Activated naive CD8-positive, alpha-beta T cell treated with anti-CD3 and anti-CD28 coated beads for 36 hours (primary cell): ENCODE measurements at places on chromosomes 6 and 20.

GRCh38 chr20:8489094-8489883 lies 357.2 kb downstream of the PLCB1 start:
- no peaks in the 10 kb centered on the region for H3K27me3 ChIP-seq
- no peak overlapping the region for H3K4me3 ChIP-seq
- H3K4me1 ChIP-seq: no peaks in the 10 kb centered on the region
- no peak for DNase-seq
- no peak overlapping the region for H3K27ac ChIP-seq

DNA sequence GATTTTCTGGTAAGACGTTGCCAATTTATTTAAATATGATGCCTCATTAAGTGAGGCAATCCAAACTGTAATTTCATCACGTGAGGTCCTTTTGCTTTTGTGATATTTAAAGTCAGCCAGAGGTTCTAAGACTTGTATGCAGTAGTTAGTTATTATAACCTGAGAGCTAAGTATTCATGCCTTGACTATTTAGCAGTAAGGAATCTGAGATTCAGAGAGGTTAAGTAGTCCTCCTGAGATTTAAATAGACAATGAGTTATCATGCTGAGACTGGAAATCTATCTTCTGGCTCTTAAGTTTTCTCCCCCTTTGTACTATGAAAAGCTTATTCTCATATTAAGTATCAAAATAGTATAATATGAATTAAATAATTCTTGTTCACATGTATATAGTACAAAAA lies 158.0 kb downstream of the UTRN start:
- DNase-seq: no peak
- peaks cover 41% of the 10 kb centered on the region for H3K36me3 ChIP-seq
- H3K4me1 ChIP-seq: peaks cover 3% of the 10 kb centered on the region
- H3K4me3 ChIP-seq: no peak overlapping the region
- H3K27me3 ChIP-seq: no peaks in the 10 kb centered on the region
- no peak overlapping the region for H3K27ac ChIP-seq

DNA sequence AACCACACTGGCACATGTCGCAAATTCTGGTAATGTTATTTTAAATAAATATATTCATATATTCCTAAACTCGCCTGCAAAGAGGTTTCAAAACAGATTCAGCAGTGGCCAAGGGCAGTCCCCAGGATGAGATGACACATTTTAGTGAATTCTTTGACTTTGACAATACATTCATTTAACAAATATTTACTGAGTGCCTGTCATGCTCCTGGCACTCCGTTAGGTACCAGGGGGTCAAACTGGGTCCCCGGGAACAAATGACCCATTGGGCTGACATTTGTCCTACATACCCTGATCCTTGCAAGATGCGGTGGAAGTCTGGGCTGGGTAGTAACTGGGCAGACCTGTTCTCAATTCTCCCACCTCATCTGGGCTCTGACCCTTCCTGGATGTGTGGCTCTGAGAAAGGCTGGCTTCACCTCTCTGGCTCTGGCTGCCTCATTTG lies 74.9 kb downstream of the FYN start:
- peaks cover 89% of the 10 kb centered on the region for H3K4me1 ChIP-seq
- no peak overlapping the region for H3K4me3 ChIP-seq
- H3K27ac ChIP-seq: peak overlapping the region; percentile 76
- no peaks in the 10 kb centered on the region for H3K27me3 ChIP-seq

DNA sequence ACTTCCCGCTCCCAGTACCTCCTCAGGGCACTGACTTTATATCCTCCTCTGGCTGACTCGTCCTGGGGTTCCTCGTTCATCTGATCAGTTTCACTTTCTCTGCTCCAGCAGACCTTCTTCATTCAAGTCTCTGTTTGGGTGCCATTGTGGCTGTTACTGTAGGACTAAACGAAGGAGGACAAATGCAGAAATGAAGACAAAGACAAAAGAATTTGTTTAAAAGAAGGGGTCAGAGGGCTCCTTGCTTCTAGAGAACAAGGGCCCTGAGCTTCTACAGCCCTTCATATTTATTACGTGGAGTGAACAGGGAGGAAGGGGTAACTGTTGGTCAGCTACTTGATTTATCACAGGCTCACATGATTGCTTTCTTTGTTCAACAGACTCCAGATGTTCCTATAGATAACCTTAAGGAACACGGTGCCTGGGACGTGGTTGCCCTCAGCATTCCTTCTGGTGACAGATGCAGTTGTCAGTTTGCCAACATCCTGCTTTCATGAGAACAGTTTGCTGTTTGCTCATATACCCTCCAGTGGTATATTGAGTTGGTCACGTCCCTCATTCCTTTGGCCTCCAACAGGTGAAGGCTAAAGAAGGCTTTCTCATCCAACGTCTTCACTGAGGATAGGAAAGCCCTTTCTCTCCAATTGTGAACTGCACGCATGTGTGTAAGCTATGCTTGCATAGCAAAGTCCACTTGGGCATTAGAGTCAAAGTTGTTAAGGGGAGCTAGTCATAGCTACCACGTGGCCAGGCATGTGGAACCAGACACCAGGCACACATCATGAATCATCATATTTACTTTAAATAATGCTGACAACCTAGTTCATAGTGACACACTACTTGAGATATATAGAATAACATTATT lies 69.1 kb upstream of the BTN3A2 start:
- H3K27me3 ChIP-seq: no peaks in the 10 kb centered on the region
- H3K27ac ChIP-seq: no peak overlapping the region
- DNase-seq: no peak
- H3K4me1 ChIP-seq: peaks cover 23% of the 10 kb centered on the region
- no peak overlapping the region for H3K4me3 ChIP-seq

DNA sequence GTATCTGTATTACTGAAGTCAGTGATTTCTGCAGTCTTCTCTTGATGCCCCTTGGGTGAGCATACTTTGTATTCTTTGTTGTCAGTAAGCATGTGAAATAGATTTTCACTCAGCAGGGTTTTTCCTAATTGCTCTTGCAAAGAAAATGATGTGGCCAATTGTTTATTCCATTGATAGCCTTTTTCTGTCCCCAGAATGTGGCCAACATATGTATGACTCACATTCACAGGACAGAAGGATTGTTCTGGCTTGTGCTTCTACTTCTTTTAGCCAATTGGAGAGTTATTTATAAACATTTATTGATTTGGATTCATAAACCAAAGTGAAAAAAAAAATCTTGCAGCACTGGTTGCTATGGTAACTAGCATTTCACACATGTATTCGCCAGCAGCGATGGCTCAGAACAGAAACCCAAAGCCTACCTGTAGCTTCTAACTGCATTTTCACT lies 54.4 kb upstream of the RBM24 start:
- no peaks in the 10 kb centered on the region for H3K36me3 ChIP-seq
- H3K4me3 ChIP-seq: no peak overlapping the region
- H3K27me3 ChIP-seq: peaks cover 13% of the 10 kb centered on the region

- no peak overlapping the region for H3K27ac ChIP-seq
- peaks cover 31% of the 10 kb centered on the region for H3K4me1 ChIP-seq
Measured at GRCh38 chr6:37891072-37891471, 71.5 kb downstream of the ZFAND3 start.

GRCh38 chr20:21259346-21259745 lies 43.8 kb upstream of the XRN2 start:
- H3K4me3 ChIP-seq: no peak overlapping the region
- H3K36me3 ChIP-seq: no peaks in the 10 kb centered on the region
- H3K27ac ChIP-seq: no peak overlapping the region
- H3K27me3 ChIP-seq: peaks cover 4% of the 10 kb centered on the region
- H3K4me1 ChIP-seq: no peaks in the 10 kb centered on the region
- DNase-seq: no peak

DNA sequence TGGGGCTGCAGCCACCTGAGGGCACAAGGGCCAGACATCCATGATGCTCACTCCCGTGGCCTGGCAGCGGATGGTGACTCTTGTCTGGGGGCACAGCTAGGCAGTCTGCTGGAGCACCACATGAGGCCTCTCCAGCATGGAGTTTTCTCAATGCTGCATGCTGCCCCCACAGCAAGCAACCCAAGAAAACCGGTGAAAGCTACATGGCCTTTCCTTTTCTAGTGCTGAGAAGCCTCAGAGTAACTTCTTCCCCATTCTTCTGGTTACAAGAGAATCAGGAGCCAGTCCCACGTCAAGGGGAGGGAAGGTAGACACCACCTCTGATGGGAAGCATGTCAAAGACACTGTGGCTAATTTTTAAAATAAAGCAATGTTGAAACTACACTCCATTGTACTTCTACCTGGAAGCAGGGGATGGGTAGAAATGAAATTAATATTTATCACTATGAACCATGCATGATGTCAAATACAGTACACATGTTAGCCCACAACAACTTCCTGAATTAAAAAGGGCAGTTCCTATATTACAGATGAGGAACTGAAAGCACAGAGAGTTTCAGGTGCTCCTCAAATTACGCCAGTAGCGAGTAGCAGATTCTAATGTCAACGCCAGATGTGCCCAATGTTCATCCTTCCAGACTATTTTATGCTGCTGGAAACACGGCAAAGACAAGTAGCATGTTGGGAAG lies 101.5 kb downstream of the LAMP5 start:
- H3K27me3 ChIP-seq: peaks cover 15% of the 10 kb centered on the region
- H3K4me1 ChIP-seq: no peaks in the 10 kb centered on the region
- H3K36me3 ChIP-seq: no peaks in the 10 kb centered on the region
- no peak overlapping the region for H3K27ac ChIP-seq
- H3K4me3 ChIP-seq: no peak overlapping the region

GRCh38 chr6:159089909-159090308 lies 45.1 kb upstream of the TAGAP start:
- no peak overlapping the region for H3K4me3 ChIP-seq
- DNase-seq: no peak
- H3K36me3 ChIP-seq: peaks cover 20% of the 10 kb centered on the region

GRCh38 chr6:90338409-90338808 lies 41.8 kb upstream of the BACH2 start:
- no peaks in the 10 kb centered on the region for H3K4me1 ChIP-seq
- H3K36me3 ChIP-seq: peaks cover 19% of the 10 kb centered on the region
- H3K27me3 ChIP-seq: no peaks in the 10 kb centered on the region
- H3K4me3 ChIP-seq: no peak overlapping the region

DNA sequence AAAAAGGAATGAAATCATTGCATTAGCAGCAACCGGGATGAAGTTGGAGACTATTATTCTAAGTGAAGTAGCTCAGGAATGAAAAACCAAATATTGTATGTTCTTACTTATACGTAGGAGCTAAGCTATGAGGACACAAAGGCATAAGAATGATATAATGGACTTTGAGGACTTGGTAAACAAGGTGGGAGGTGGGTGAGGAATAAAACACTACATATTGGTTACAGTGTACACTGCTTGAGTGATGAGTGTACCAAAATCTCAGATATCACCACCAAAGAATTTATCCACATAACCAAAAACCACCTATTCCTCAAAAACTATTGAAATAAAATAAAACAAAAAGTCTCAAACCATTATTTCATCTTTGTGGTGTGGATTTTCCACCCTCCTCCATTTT lies 593.5 kb downstream of the TENT5A start:
- H3K27me3 ChIP-seq: no peaks in the 10 kb centered on the region
- H3K36me3 ChIP-seq: no peaks in the 10 kb centered on the region
- no peak overlapping the region for H3K27ac ChIP-seq
- no peak for DNase-seq
- no peaks in the 10 kb centered on the region for H3K4me1 ChIP-seq

DNA sequence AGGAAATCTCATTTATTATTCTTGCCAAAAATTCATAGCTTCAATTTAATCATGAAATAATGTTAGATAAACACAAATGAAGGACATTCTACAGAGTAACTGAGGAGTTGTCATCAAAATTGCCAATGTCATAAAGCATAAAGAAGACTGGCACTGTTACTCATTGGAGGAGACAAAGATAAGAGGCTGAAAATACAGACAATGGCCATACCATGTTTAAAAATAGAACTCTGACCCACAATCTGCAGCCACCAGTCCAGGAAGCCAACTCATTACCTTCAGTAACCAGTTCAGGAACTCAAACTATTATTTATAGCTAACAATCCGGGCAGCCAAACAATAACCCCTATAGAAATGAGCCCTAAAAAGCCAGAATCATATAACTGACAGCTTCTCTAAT lies 795.6 kb downstream of the TENT5A start:
- no peak overlapping the region for H3K4me3 ChIP-seq
- no peaks in the 10 kb centered on the region for H3K4me1 ChIP-seq
- no peak overlapping the region for H3K27ac ChIP-seq

DNA sequence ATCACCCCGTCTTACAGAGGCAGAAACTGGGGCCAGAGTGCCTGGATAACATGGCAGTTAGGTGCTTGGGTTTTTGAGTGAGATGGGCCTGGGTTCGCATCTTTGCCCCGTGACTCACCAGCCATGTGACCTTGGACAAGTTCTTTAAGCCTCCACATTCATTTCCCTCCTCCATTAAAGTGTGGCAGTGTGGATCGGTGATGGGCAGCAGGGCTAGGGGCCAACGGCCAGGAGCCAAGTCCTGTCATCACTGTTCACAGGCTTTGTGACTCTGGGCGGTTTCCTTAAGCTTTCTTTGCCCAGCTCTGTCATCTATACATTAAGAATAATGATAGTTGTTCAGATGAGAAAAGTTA lies 85.5 kb upstream of the PMEPA1 start:
- H3K27ac ChIP-seq: no peak overlapping the region
- no peaks in the 10 kb centered on the region for H3K36me3 ChIP-seq
- no peak overlapping the region for H3K4me3 ChIP-seq
- DNase-seq: no peak

DNA sequence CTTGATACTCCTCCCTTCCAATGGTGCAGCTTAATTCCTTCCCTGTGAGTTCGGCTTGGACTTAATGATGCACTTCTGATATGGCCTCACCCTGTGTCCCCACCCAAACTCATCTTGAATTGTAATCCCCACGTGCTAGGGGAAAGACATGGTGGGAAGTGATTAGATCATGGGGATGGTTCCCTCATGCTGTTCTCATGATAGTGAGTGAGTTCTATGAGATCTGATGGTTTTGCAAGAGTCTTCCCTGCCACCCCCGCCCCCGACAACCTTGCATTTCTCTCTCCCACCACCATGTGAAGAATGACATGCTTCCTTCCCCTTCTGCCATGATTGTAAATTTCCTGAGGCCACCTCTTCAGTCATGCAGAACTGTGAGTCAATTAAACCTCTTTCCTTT lies 50.3 kb upstream of the HLA-G start:
- H3K27me3 ChIP-seq: peaks cover 30% of the 10 kb centered on the region
- DNase-seq: no peak
- H3K36me3 ChIP-seq: no peaks in the 10 kb centered on the region
- H3K4me3 ChIP-seq: no peak overlapping the region

GRCh38 chr6:122704066-122704465 lies 75.5 kb upstream of the FABP7 start:
- H3K4me1 ChIP-seq: no peaks in the 10 kb centered on the region
- H3K36me3 ChIP-seq: no peaks in the 10 kb centered on the region
- no peak for DNase-seq
- peaks cover 11% of the 10 kb centered on the region for H3K27me3 ChIP-seq
- H3K27ac ChIP-seq: no peak overlapping the region
- no peak overlapping the region for H3K4me3 ChIP-seq

DNA sequence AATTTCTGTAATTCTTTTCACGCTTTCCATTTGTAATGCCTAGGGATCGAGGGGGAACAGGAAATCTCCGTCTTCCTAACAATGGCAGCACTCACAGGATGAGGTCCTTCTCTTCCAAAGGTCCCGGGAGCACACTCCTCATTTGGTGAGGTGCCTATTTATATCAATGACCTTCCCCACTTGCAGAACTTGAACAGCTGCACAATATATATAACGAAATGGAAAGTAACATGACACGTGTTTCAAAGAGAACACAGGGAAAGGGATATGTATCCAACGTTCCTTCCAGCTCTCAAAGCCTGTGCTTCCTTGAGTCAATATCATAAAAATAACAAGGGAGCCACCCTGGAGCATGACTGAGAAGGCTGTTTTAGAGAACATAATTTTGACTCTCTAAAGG lies 78.6 kb upstream of the RBM24 start:
- DNase-seq: no peak
- no peak overlapping the region for H3K4me3 ChIP-seq
- peaks cover 7% of the 10 kb centered on the region for H3K27me3 ChIP-seq
- no peaks in the 10 kb centered on the region for H3K36me3 ChIP-seq
- H3K4me1 ChIP-seq: no peaks in the 10 kb centered on the region
